ENCODE measurements at places on chromosomes 3 and 15.

- DNase-seq, result no peak
Observed at GRCh38 chr3:50811893-50812292, 137.2 kb downstream of the DOCK3 start.

DNA sequence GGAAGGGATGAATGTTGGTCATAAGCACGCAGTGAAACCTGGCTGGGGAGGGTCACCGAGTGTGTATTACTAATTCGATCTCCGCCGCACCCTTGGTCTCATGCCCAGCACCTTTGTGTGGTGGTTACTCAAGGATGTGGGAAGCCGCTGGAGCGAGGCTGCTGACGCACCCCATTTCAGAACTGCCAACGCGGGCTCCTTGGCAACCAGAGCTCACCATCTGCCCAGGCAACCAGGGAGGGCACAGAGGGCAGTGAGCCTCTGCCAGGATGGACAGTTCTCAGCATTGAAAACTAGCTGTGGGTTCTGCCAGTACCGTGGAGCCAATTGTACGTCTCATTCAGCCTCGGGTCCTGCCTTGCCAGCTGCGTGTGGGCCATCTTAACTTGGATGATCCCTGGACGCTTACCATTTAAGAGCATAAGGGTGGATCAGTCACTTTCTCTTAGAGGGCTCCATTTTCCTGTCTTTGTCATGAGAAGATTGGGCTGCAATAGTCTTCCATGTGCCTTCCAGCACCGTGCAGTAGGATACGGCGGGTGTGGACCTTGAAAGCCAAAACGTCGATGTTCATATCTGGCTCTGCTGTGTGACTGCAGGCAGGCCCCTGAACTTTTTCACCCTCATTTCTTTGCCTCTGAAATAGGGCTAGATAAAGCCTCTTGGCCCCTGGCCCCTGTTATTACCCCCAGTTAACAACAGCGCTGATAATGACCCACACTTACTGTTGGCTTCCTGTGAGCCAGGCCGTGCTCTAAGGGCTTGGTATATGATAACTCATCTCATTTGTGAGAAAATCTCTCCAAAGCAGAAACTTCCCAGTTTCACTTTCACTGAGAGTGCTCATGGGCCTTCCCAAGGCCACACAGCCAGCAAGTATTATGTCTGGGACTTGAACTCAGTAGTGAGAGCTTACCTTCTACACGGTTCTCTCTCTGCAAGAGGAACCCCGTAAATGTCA is 238.8 kb downstream of the OPA1 start:
- DNase-seq, result no peak

DNA sequence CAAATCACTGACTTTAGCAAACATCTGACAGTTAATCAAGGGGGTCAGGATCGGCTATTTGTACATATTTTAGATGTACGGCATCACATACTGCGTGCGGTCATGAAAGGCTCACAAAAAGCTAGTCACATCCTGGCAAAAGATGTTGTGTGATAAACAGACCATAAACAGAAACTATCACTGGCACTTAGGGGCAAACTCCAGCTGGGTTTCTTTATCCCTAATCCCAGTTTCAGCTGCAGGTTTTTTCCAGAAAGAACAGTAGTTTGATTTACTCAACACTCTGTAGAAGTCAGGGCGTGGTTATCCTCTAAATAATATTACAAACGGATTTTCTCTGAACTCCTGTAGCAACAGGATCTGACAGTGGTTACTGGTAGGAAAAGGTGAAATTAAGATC is 112.4 kb upstream of the BHLHE40 start:
- DNase-seq, result no peak

- no peak for DNase-seq
Observed at GRCh38 chr3:187773233-187774184, 28.2 kb upstream of the BCL6 start.

DNA sequence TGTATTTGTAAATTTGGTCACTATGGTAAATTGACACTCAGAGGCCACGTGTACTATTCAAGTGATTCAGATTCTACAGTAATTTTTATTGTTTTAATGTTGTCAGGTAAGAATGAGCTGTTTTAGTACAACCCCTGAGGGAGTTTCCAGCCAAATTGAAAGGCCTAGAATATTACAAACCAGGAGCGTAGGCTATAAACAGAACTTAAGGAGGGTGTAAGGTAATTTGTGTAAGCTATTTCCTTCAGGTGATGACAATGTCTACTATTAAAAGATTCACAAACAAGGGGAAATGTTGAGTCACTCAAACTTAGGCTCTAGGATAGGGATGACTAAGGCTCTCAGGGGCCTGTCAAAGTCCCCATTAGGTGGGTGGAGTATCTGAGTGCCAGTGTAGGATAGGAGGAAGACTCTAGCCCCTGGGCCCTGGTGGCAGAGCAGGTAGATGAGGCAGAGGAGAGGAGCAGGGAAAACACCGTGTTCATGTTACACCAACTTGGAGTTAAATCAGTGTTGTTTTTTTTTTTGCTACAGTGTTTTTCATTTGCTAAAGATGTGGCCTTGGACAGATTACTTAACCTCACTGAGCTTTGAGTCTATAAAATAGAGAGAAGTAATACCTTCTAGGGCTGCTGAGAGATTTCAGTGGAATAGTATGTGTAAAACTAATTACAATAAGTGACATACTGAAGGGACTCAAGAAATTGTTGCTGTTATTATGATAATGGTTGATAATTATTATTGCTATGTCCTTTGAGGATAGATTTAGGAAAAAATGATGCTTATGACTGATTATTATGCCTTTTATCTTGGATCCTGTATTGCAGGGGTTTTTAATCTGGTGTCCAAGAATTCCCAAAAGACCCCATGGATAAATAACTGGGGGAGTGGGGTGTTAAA is 10.3 kb downstream of the TM4SF1 start:
- DNase-seq, result no peak

- no peak for DNase-seq
Observed at GRCh38 chr15:30990446-30991254, 778 bp downstream of the MTMR10 start.

GRCh38 chr3:141793476-141794260 is 30.5 kb downstream of the GRK7 start:
- DNase-seq, result no peak

- no peak for DNase-seq
Observed at GRCh38 chr15:44148580-44148979, 46.5 kb downstream of the FRMD5 start.

GRCh38 chr15:75786575-75786947 is 56.7 kb upstream of the UBE2Q2 start:
- no peak for DNase-seq

- no peak for DNase-seq
Observed at GRCh38 chr15:94186770-94187331, 44.5 kb upstream of the MCTP2 start.

GRCh38 chr3:45677033-45677446 is 12.2 kb upstream of the SACM1L start:
- DNase-seq, result no peak

- no peak for DNase-seq
Observed at GRCh38 chr3:46966811-46967210, 9.7 kb downstream of the CCDC12 start.

DNA sequence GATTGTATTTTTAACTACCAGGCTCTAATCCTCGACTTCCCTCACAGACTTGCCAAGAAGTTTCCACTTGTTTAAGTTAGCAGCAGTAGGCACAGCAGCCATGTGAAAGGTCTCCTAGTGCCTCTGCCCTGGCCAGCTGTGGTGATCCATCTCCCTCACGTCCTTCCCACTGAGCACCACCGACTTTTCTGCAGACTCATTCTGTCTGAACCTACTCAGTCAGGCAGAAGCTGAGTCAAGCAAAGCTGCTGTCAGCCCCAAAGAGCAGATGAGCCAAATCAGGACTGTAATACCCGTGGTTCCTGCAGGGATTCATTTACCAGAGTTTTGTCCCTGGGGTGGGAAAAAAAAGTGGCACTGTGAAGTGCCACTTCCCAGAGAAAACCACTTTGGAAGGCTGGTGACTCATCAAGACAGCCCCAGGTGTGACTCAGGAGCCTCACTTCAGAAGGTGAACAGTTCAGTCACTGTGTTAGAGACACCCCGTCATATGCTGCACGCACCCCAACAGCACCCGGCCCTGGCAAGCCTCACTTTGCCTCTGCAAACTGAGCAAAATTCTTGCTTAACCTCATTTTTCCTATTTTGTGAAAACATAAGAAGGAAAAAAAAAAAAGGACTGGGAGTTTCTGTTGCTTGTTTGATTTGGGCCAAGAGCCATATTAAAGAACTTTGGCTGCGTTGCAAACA is 76.0 kb downstream of the WWTR1 start:
- no peak for DNase-seq

DNA sequence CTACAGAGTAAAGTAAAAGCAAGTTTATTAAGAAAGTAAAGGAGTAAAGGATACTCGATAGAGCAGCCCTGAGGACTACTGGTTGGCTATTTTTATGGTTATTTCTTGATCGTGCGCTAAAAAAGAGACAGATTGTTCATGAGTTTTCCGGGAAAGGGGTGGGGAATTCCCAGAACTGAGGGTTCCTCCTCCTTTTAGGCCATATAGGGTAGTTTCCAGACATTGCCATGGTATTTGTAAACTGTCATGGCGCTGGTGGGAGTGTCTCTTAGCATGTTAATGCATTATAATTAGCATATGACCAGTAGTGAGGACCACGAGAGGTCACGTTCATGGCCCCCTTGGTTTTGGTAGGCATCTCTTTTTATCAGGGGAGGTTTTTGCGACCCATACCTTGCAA is 213.1 kb downstream of the OSBPL10 start:
- no peak for DNase-seq

DNA sequence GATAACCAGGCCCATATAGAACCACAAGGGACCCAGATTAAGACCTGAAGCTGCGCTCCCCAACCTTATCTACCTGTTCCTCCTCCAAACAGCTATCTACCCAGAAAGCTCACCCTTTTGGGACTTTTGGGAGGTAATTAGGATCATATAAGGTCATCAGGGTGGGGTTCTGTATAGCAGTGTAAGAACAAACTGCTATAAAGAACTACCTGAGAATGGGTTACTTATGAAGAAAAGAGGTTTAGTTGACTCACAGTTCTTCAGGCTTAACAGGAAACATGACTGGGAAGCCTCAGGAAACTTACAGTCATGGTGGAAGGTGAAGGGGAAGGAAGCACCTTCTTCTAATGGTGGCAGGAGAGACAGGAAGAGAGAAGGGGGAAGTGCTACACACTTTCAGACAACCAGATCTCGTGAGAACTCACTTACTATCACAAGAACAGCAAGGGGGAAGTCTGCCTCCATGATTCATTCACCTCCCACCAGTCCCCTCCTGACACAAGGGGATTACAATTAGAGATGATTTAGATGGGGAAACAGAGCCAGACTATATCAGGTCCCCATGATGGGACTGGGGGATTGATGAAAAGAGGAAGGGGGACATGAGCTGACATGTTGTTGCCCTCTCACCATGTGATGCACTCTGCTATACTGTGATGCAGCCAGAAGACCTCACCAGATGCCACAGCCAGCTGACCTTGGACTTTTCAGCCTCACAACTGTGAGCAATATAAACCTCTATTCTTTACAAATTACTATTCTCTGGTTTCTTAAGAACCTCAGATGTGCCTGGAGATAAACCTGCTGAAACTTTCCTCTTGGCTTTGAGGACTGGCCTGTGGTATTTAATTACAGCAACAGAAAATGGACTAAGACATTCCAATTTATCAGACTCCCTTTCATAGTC is 15.3 kb upstream of the FMN1 start:
- DNase-seq, result no peak

DNA sequence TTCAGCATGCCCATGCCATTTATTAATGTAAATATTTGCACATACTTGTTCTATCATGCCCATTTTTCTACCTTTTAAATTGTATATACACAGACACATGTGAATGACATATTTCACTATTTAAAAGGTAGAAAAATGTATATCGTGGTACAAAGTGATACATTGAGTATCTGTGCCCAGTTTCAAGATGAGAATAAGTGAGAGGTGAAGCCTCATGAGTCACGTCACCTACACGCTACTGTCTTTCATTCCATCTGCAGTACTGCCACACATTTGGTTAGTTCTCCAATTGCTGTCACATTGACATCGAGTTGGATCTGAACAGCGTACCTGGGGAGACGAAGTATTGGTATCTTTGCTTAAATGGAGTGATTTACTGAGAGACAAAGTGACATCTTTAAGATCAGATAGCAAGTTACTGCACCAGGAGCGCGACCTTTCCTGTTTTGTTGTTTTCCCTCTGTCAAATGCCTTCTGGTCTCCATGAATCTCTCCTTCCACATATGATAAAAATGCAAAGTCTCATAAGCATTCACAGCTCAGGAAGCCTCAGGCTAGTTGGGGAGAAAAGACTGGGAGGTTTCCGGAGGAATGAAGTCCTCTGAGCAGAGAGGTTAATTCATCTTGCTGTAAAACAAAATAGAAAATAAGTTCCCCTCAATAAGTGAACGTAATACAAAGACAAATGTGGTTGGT is 12.0 kb downstream of the GREM1 start:
- DNase-seq, result no peak

DNA sequence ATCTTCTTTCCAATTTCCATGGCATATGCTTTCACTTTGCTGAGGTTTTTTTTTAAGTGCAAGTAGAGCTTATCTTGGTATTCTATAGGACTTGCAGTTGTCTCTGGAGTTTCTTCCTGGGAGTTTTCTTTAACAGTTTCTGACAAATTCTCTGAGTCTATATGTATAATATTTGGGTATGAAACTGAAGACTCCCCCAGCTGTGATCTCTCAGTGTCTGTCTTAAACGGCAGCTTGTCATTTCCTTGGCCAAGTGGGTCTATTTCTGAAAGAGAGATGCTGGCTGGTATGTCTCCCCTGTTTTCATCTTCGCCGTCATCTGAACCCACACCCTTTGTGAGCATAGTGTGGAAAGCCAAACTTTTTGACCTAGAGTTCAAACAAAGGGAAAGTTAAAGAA is 73.3 kb upstream of the PTX3 start:
- DNase-seq, result no peak

- no peak for DNase-seq
Observed at GRCh38 chr3:186322761-186323160, 39.3 kb downstream of the DGKG start.

- no peak for DNase-seq
Observed at GRCh38 chr15:35648941-35649340, 103.0 kb upstream of the DPH6 start.

DNA sequence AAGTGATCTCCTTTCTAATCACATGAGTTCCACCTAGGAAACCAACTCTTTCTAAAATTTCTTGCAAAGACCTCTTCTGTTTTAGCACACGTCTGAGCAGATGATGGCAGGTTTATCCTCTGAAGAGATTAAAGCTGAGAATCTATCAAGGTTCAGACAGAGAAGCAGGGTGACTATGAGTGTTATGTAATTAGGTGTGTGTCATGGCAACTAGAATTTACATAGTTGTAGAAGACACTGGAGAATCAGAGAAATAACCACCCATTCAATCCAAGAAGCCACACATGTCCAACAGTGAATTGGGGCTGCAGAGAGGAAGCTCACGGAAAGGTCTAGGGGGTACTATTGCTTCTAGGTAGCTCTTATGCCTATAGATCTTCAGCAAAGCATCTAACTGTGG is 600.5 kb downstream of the PYDC2 start:
- DNase-seq, result no peak

- no peak for DNase-seq
Observed at GRCh38 chr15:71336671-71337070, 221.4 kb downstream of the THSD4 start.

Measured in stimulated activated CD8-positive, alpha-beta memory T cell treated with anti-CD3 and anti-CD28 coated beads, Interleukin-15, amount 100 ng/mL, for 48 hours (primary cell).